ENCODE measurements at places on chromosomes 7 and 10. TPM values are rescaled to one million over a fixed set of nuclear protein-coding genes. Genes with fewer than 3 reads are reported as not detected.
A peak's percentile ranks its signal among the peaks of the same experiment; 100 is the strongest.

The FAM13C gene
- 14.4 TPM for total RNA-seq

DNA sequence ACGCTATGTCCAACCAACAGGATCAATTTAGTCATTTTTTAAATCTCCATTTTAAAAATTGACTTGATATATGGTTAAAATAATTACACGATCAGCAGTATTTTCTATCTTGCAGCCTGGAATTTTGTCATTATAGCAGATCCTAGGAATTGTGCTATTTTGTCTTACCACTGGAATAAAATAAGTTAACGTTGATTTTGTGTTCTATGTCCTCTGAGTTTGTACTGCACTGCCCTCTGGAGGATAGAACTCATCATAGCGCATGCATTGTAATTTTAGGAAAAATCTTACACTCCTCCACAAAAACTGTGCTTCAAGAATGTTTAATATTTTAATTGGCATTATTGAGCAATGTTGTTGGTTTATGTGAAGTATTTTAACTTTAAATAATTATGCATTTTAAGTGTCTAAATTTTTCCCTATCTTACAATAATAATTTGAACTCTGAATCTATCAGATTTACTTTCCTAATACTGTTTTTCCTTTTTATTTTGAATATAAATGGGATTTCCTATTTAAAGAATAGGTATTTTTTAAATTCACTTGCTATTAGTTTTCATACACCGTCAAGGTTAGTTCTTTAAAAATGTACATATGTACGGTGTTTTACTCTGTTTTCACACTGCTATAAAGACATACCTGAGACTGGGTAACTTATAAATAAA, 220.1 kb downstream of the PPP1R3A start:
- no peak overlapping the region for H3K27ac ChIP-seq
- H3K27me3 ChIP-seq = no peaks in the 10 kb centered on the region
- no peak overlapping the region for H3K4me3 ChIP-seq
- H3K4me1 ChIP-seq = no peaks in the 10 kb centered on the region

GRCh38 chr7:26101361-26102151, 50.4 kb upstream of the NFE2L3 start:
- DNase-seq = no peak
- no peaks in the 10 kb centered on the region for H3K4me1 ChIP-seq
- H3K36me3 ChIP-seq = no peaks in the 10 kb centered on the region
- H3K4me3 ChIP-seq = no peak overlapping the region
- no peaks in the 10 kb centered on the region for H3K27me3 ChIP-seq

GRCh38 chr10:122844146-122844545, 1.5 kb downstream of the CUZD1 start:
- H3K27ac ChIP-seq = no peak overlapping the region
- H3K27me3 ChIP-seq = no peaks in the 10 kb centered on the region
- no peaks in the 10 kb centered on the region for H3K4me1 ChIP-seq

The CDH23 gene
- total RNA-seq = 4.2 TPM

- peaks cover 52% of the 10 kb centered on the region for H3K4me1 ChIP-seq
- DNase-seq = peak; percentile 58
- H3K4me3 ChIP-seq = no peak overlapping the region
- no peaks in the 10 kb centered on the region for H3K36me3 ChIP-seq
Measured at GRCh38 chr10:119209035-119209735, 1.8 kb downstream of the GRK5 start.

GRCh38 chr7:92135052-92135889, 994 bp upstream of the CYP51A1 start:
- no peak for DNase-seq
- H3K4me3 ChIP-seq = peak overlapping the region; percentile 96
- H3K27me3 ChIP-seq = no peaks in the 10 kb centered on the region
- H3K4me1 ChIP-seq = peaks cover 7% of the 10 kb centered on the region
- H3K36me3 ChIP-seq = no peaks in the 10 kb centered on the region
- H3K27ac ChIP-seq = peak overlapping the region; percentile 97

DNA sequence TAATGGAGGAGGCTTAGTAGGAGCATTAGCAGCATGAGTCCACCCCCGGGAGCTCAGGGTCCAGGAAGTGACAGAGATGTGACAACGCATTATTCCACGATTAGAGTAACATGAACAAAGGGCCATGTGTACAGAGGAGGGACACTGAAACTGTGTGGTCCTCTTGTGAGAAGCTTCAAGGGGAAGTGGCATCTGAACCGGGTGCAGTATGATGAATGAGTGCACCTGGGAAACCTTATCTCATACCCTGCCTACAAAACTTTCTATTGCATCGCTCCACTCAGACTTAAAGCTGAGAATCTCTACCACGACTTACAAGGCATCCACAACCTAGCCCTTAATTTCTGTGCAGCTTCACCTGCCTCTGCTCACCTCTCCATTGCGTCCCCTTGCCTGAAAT, 115.3 kb upstream of the AMPH start:
- no peaks in the 10 kb centered on the region for H3K4me1 ChIP-seq
- H3K27ac ChIP-seq = no peak overlapping the region
- DNase-seq = no peak
- peaks cover 7% of the 10 kb centered on the region for H3K36me3 ChIP-seq
- no peaks in the 10 kb centered on the region for H3K27me3 ChIP-seq

DNA sequence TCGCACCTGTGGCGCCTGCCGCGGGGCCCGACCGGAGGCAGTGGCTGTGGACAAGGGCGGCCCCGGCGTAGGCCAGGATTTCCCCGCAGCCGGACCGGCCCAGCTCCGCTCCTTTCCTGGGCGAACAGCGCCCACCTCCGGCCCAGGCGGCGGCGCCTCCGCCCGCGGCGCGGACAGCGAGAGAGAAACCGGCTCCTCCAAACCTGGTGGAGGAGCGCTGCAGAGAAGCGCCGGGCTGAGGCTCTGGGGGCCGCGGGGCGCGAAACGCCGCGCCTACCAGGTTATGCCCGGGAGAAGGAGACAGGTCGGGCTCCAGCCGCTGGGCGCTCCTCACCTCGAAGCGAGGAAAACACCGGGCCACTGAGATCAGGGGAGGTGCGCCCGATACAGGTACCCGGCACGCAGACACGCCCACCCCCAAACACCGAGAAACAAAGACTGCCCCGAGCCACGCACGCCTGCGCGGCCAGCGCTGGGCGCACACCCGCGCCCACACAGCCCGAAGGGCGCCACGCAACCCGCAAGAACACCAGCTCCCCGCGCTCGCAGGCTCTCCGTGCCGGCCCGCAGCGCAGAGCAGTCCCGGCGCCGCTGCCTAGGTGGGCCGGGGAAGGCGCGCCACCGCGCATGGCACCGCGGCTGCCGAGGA, 3.3 kb downstream of the GRID1 start:
- peak; percentile 81 for DNase-seq
- no peak overlapping the region for H3K4me3 ChIP-seq
- H3K27ac ChIP-seq = peak overlapping the region; percentile 60
- H3K36me3 ChIP-seq = no peaks in the 10 kb centered on the region
- peaks cover 21% of the 10 kb centered on the region for H3K4me1 ChIP-seq

- DNase-seq = no peak
- no peaks in the 10 kb centered on the region for H3K36me3 ChIP-seq
- no peaks in the 10 kb centered on the region for H3K27me3 ChIP-seq
- no peak overlapping the region for H3K4me3 ChIP-seq
- H3K4me1 ChIP-seq = peaks cover 14% of the 10 kb centered on the region
Measured at GRCh38 chr7:74101061-74101681, 17.6 kb downstream of the LIMK1 start.

The SFXN2 gene
- 5.1 TPM for total RNA-seq

DNA sequence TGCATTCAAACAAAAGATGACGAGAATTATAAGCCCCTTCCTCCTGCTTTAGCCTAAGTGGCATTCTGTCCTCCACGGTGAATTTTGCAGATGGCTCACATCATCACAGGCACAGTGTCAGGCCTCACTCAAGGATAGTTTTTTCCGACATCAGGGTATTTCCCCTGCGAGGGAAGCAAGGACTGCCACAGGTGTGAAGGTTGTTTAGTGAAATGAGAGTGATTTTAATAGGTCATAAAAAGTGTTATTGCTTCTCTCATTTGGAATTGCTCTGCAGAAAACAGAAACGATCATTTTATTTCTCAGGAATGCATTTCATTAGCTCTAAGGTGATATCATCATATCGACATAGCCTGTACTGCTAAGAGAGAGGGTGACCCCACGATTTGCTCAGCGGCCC, 128.7 kb upstream of the LANCL2 start:
- no peak for DNase-seq
- no peak overlapping the region for H3K27ac ChIP-seq
- no peak overlapping the region for H3K4me3 ChIP-seq
- H3K4me1 ChIP-seq = no peaks in the 10 kb centered on the region
- no peaks in the 10 kb centered on the region for H3K27me3 ChIP-seq

GRCh38 chr7:83468251-83468739, 180.6 kb downstream of the SEMA3E start:
- H3K4me1 ChIP-seq = no peaks in the 10 kb centered on the region
- H3K27me3 ChIP-seq = no peaks in the 10 kb centered on the region
- no peak overlapping the region for H3K27ac ChIP-seq
- H3K36me3 ChIP-seq = no peaks in the 10 kb centered on the region
- H3K4me3 ChIP-seq = no peak overlapping the region

- no peak for DNase-seq
- no peak overlapping the region for H3K27ac ChIP-seq
- no peaks in the 10 kb centered on the region for H3K36me3 ChIP-seq
- peaks cover 20% of the 10 kb centered on the region for H3K4me1 ChIP-seq
Measured at GRCh38 chr10:22609251-22609650, 105.1 kb downstream of the PIP4K2A start.

DNA sequence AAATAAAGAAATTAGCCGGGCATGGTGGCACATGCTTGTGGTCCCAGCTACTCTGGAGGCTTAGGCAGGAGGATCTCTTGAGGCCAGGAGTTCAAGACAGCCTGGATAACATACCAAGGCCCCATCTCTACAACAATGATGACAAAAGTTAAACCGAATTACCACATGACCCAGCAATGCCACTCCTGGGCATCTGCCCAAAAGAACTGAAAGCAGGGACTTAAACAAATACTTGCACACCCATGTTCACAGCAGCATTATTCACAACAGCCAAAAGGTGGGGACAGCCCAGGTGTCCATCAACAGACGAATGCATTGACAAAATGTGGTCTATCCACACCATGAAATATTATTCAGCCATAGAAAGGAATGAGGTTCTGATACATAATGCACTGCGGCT, 83.9 kb downstream of the HIP1 start:
- H3K36me3 ChIP-seq = no peaks in the 10 kb centered on the region
- H3K4me1 ChIP-seq = peaks cover 10% of the 10 kb centered on the region
- no peak overlapping the region for H3K27ac ChIP-seq
- no peak overlapping the region for H3K4me3 ChIP-seq

- no peak overlapping the region for H3K27ac ChIP-seq
- H3K4me1 ChIP-seq = peaks cover 7% of the 10 kb centered on the region
- H3K4me3 ChIP-seq = no peak overlapping the region
- H3K27me3 ChIP-seq = no peaks in the 10 kb centered on the region
- H3K36me3 ChIP-seq = no peaks in the 10 kb centered on the region
Measured at GRCh38 chr10:21925851-21926250, 77.7 kb downstream of the DNAJC1 start.

The PTN gene
- 11.6 TPM for total RNA-seq

DNA sequence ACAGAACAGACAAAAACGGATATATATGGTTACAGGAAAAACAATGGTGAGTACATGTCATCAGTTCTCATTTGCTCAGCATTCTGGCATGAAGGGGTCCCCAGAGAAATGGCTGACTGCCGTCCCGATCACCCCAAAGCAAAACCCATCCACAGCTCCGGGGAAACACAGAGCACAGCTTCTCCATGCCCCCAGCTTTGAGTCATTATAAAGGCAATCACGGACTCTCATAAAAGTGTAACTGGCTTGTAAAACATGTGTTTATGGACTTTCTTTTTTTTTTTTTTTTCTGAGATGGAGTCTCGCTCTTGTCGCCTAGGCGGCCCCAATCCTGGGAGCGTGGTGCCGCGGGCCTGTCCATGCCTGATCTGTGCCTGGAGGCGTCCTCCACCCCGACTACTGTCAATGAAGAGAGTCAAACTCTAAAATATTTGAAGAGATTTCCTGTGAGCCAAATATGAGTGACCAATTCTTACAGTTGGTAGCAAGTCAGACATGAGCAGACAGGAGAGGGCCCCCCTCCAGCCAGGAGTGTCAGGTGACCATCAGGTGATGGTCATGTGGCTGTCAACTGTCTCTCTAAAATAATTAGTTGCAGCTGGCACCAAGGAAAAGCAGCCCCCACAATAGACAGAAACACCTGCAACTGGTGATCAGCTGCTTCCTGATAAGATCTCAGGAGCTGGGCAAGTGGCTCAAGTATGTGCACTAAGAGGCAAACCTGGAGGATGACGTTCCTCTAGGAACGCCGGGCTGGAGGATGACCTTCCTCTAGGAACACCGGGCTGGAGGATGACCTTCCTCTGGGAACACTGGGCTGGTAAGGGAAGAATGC, 21.7 kb upstream of the NOM1 start:
- no peaks in the 10 kb centered on the region for H3K27me3 ChIP-seq
- H3K4me3 ChIP-seq = no peak overlapping the region
- H3K36me3 ChIP-seq = no peaks in the 10 kb centered on the region
- no peak overlapping the region for H3K27ac ChIP-seq
- H3K4me1 ChIP-seq = no peaks in the 10 kb centered on the region

The TMEM236 gene
- total RNA-seq = 1.3 TPM

DNA sequence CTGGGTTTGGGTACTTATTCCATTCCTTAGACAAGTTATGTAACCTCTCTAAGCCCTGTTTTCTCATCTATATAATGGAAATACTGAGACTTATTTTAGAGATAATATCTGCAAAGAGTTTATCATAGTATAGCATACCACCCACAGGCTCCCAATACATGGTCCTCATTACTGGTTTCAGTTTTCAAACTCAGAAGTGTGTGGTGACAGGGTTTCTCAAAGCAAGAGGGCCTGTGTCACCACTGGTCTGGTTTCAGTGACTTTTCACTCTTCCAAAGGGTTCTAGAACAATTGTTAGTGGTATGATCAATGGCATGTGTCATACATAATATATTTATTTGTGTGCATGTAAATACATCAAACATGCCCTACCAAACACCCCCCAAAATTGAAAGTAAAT, 89.2 kb upstream of the BMPER start:
- no peak overlapping the region for H3K27ac ChIP-seq
- H3K4me3 ChIP-seq = no peak overlapping the region
- H3K4me1 ChIP-seq = no peaks in the 10 kb centered on the region
- no peaks in the 10 kb centered on the region for H3K36me3 ChIP-seq
- no peaks in the 10 kb centered on the region for H3K27me3 ChIP-seq

The GIMAP2 gene
- total RNA-seq = 6.7 TPM
